Activated CD4-positive, alpha-beta T cell treated with anti-CD3 and anti-CD28 coated beads for 24 hours (primary cell): ENCODE measurements at places on chromosomes 1 and 21.

- DNase-seq = no peak
Measured at GRCh38 chr1:243483071-243483771, 227.4 kb downstream of the SDCCAG8 start.

GRCh38 chr1:89540406-89540970, 15.9 kb downstream of the LRRC8B start:
- DNase-seq = no peak

DNA sequence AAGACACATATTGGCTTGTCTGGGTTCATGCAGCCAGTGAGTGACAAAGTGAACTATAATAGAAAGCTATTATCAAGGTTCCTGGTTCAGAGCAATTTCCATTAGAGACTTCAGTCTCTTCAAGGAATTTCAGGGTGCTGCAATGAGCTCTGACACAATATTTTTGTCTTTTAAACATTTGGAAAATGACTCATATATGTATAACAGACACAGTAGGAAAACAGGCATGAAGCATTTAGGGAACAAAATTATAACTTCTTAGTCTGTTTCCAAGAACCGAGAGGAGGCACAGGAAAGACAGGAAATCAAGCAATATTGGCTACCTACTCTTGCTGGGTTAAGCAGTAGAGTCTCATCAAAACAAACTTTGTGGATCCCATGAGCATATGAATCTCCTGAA, 170.4 kb downstream of the PTPRC start:
- DNase-seq = no peak

GRCh38 chr1:116483481-116484309, 87.1 kb downstream of the CD58 start:
- DNase-seq = no peak

- no peak for DNase-seq
Measured at GRCh38 chr1:46772571-46772970, 26.3 kb upstream of the CYP4B1 start.

- DNase-seq = no peak
Measured at GRCh38 chr21:17002594-17003257, 510.1 kb upstream of the CXADR start.

DNA sequence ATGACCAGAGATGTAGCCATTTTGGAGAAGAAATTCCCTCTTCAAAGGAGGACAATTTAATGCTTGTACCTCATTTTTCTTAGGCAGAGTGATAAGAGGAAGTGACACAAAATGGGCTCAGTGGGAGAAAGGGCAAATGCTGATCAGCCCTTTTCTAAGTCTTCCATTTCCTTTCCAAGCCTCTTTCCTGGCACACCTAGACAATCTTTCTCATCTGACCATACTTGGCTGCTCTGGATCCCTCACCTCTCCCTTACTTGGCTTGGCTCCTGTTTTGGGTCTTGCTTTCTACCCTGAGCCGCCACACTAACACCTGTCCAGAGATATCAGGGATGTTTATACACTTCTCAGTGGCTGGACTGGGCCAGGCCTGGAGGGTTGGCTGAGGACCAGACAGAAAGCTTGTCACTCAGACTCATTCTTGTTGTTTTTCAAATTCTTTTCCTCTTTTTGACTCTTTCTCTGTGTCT, 13.1 kb downstream of the TXNIP start:
- DNase-seq = no peak

DNA sequence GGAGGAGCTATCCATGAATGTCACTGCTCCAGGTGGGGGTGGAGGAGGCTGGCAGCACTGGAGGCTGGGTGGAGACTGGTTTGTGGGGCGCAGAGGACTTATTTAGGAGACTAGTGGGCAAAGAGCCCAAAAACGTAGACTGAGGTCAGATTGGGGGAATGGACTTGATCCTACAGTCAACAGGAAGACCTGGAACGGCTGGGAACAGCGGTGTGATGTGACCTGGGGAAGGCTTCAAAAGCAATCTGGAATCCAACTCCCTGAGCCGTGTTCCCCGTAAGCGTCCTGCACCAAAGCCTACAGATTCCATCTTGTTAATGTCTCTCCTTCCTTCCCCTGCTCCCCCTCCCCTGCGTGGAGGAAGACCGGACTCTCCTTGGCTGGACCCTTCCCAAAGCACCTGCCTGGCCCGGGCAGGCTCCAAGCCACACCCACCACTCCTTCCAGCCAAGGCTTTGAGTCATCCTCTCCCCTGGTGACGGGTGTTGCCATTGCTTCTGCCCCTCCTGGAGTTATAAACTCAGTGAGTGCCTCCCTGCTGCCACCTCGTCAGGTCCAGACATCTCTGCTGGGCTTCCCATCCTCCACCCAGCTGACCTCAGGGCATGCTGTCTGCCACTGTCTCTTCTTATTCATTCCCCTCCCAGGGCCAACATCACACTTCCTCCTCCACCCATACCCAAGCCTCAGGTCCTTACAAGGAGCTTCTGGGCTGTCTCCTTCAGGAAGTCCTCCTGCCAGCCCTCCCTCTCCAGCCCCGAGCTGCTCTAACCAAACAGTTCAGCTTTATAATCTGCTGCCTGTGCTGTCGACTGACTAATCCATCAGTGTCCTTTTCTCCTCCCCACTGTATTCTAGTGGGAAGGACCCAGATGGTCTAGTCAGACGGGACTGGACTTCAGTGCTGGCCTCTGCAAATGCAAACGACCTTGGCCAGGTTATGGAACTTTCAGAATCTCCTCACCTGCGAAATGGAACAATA, 1.6 kb upstream of the CLSTN1 start:
- DNase-seq = no peak

GRCh38 chr1:32142446-32143301, 34.8 kb downstream of the KPNA6 start:
- no peak for DNase-seq

GRCh38 chr1:152858062-152858461, 1.7 kb upstream of the LCE7A start:
- DNase-seq = no peak

DNA sequence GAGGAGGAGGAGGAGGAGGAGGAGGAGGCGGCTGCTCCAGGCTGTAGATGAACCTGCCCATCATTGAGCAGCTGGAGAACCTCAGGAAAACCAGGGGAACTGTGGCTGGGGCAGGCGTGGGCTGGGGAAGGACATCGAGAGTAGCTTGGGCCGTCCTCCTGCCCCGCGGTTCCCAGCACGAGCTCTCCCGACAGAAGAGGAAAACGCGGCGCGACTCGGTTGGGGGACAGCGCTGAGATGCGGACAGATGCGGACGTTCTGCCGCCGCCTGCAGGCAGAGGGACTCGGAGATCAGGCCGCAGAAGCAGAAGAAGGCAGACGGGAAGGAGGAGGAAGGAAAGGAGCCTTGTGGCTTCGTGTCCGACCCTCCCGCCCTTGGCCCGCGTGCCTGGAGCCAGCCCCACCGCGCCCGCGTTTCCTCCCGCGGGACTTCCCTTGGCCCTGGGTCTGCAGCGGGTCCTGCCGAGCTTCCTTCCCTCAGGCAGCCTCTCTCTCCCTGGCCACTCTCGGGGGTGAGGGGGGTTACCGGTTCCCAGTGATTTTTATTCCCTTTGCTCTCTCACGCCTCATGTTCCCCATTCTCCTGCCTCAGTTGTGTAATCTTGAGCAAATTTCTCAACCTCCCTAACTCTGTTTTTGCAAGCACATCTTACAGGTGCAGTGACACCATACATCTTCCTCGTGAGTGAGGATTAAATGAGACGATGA, 1.7 kb upstream of the TNFRSF9 start:
- no peak for DNase-seq

GRCh38 chr1:219066631-219067349, 106.9 kb upstream of the LYPLAL1 start:
- DNase-seq = no peak

- no peak for DNase-seq
Measured at GRCh38 chr21:35072960-35073359, 23.9 kb upstream of the RUNX1 start.

DNA sequence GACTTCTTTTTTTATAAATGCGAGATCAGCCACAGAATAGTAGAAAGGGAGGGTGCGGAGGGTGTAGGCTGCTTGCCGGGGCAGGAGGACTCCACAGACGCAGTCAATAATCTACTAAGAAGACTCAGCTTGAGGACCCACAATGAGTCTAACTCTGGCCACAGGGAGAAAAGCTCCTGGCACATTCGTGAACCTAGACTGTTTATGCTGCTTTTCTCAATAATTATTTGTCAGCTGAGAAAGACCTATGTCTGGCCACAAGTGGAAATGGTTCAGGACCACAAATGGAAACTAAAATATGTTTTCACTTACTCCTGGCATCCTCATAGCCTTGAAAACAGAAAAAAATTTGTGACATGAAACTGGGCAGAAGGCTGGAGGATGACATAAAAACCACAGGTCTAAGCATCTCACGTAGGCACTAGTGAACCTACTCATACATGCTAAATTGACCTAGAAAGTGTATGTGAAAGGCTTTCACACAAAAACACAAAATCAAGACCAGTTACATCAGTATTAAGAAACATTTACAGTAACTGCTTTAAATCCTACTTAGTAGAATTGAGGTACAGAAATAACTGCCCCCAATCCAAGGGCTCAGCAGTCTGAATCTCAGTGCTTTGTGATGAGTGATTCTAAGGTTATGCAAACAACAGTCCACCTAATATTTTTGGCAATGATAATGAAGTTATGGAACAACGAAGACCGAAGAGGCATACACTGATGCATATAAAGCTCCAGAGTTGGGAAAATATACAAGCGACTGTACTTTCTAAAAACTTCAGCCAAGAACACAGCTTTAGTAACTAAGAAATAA, 159.5 kb downstream of the SLC45A1 start:
- no peak for DNase-seq

DNA sequence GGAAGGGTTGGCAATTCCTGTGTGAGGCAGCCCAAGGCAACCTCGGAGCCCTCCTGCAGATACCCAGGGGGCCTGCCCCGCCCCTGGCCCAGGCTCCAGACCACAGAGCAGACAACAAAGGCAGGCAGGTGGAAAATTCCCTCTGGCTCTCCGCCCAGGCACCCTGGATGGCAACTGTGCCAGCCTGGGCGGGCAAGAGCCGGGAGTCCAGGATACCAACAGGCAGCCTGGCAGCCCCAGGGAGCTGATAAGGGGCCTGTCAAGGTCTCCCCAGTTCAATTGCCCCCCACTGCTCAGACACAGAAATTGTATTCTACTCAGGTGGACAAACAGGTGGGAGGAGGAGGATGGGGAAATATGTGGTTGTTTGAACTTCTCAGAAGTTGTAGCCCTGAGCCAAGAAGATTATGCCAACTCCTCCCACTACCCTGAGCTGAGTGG, 15.4 kb upstream of the GPR37L1 start:
- no peak for DNase-seq

DNA sequence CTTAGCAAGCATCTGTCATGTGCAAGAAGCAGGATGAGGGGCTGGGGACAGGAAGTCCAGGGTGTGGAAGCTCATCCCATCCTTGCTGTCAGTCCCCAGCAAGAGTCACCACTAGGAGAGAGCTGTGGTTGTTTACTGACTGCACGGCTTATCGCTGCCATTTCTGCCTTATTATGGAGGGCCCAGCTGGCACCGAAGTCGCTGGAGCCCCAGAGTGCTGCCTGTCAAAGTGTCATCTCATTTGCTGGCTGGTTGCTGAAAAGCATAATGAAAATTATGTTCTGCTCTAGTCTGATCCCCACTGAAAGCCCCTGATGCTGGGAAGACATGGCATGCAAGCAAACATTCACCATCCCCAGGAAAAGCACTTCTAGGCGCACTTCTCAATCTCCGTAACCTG, 642.7 kb downstream of the NPHP4 start:
- no peak for DNase-seq

GRCh38 chr1:226633541-226634165, 85.1 kb downstream of the STUM start:
- no peak for DNase-seq

DNA sequence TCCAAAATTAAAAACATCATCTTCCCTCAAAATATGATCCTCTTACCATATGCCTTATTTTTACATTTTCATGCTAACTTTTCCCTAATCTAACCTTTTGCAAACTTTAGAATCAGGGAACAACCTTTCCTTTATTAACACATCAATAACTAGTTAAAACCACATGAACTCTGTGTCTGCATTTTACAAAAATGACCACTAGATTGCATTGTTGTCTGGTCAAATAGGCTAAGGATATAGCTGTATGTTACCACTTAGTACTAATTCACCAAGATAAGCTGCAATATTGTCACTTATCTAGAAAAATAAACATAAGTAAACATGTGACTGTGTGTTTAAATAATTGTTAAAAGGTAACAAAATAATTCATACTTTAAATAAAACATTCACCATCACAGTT, 82.3 kb downstream of the DENND1B start:
- DNase-seq = no peak

DNA sequence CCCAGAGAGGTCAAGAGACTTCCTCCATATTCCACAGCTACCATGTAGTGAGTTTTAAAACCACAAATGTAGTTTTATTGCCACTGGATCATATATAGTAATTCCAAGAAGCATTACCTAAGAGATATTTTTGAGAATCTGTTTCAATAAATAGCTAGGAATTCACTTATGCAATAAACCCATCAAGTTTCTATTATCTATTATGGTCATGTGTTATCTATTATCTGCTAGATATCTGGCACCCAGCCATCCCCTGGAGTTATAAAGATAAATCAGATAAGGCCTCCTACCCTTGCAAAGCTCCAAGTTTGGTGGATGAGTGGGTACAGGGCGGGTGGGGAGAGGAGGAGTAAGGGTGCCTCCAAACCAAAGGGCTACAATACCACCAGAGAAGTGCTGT, 10.3 kb upstream of the VWA5B1 start:
- DNase-seq = no peak

GRCh38 chr1:94503153-94503552, 38.4 kb downstream of the F3 start:
- DNase-seq = no peak

GRCh38 chr1:167674156-167674555, 44.1 kb downstream of the RCSD1 start:
- no peak for DNase-seq

DNA sequence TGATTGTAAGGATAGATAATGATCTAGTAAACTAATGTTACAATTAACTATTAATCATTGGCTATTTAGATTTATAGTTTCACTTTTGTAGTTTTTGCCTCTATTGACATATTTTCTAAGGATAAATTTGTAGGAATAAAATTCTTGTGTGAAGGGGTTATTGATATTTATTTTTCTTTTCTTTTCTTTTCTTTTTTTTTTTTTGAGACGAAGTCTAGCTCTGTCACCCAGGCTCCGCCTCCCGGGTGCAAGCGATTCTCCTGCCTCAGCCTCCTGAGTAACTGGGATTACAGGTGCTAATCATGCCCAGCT, 24.0 kb upstream of the DISC1 start:
- no peak for DNase-seq

DNA sequence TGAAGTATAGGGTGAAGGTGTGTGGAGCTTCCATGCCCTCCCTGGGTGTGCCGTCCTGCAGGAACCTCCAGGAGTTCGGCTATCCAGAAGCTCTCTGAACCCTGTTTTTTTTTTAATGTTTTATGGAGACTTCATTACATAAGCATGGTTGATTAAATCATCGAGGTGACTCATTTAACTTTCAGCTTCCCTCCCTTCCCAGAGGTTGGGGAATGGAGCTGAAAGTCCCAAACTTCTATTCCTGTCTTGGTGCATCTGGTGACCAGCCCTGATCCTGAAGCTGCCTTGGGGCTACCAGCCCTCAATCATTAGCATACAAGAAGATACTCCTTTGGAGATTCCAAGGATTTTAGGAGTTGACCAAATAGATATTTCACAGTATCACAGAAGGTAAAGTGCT, 9.5 kb downstream of the RRP15 start:
- no peak for DNase-seq
